ENCODE measurements at places on chromosomes 7 and 10.

- DNase-seq = no peak
These were observed 19.1 kb upstream of the GJD4 start for GRCh38 chr10:35585903-35586535.

- DNase-seq = no peak
These were observed 143.1 kb upstream of the LRRTM3 start for GRCh38 chr10:66782776-66783175.

DNA sequence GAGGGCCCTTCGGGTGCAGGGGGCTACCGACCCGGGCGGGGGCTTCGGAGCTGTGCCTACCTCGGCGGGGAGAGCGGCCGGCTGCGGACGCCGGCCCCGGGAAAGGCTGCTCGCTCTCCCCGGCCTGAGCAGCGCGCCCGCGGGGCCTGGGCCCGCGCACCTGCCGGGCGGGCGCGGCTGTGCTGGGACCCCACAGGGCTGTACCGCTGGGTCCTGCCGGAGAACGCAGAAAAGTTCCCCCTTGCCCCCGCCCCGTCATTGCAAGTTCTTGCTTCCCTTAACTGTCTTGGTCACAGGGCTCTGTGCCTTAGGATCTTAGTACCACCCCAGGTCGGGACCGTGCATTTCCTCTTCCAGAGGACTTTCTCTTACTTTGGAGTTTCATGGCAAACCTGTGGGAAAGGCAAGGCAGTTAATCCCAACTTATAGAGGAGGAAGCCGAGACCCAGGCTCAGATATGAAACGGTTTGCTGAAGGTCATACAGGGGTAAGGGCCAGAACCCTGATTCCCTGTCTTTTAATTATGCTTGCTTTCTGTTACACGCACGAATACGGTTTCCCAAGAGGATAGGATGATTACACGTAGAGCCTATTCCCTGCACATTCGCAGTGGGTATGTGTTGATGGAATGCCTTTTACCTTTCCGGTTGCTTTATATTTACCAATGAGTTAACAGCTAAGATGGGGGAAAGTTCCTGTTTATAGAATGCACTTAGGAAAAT lies 652 bp downstream of the PCGF5 start:
- DNase-seq = no peak

- DNase-seq = no peak
These were observed 75.3 kb upstream of the CC2D2B start for GRCh38 chr10:95832216-95833041.

DNA sequence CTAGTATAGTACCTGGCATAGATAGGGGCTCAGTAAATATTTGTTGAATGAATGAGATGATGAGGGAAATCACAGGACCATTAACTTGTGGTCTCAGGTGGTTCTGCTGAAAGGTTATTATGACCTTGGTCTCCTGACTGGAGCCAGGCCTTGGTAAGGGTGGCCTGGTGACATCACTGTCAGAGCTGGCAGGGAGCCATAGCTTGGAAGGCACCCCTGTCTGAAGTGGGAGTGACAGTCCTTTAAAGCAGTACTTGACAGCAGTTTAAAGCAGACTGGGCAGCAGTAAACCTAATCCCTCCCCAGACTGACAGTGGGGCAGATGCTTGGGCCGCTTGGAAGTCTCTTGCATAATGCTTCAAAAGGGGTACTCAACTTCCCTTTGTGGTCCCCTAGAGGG lies 13.4 kb downstream of the DPCD start:
- no peak for DNase-seq

DNA sequence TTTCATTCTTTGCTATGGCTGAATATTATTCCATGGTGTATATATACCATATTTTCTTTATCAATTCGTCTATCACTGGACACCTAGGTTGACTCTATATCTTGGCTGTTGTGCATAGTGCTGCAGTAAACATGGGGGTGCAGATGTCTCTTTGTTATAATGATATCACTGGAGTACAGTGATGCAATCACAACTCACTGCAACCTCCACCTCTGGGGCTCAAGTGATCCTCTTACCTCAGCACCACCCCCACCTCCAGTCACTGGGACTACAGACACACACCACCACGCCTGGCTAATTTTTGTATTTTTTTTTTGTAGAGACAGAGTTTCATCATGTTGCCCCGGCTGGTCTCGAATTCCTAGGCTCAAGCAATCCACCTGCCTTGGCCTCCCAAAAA lies 15.6 kb downstream of the KLHL7 start:
- no peak for DNase-seq

- no peak for DNase-seq
These were observed 82.9 kb upstream of the PDCD4 start for GRCh38 chr10:110788620-110789385.

GRCh38 chr10:83225781-83226180 lies 913.5 kb upstream of the GHITM start:
- DNase-seq = no peak

- DNase-seq = no peak
These were observed 134.4 kb downstream of the ITGA8 start for GRCh38 chr10:15585303-15585715.

DNA sequence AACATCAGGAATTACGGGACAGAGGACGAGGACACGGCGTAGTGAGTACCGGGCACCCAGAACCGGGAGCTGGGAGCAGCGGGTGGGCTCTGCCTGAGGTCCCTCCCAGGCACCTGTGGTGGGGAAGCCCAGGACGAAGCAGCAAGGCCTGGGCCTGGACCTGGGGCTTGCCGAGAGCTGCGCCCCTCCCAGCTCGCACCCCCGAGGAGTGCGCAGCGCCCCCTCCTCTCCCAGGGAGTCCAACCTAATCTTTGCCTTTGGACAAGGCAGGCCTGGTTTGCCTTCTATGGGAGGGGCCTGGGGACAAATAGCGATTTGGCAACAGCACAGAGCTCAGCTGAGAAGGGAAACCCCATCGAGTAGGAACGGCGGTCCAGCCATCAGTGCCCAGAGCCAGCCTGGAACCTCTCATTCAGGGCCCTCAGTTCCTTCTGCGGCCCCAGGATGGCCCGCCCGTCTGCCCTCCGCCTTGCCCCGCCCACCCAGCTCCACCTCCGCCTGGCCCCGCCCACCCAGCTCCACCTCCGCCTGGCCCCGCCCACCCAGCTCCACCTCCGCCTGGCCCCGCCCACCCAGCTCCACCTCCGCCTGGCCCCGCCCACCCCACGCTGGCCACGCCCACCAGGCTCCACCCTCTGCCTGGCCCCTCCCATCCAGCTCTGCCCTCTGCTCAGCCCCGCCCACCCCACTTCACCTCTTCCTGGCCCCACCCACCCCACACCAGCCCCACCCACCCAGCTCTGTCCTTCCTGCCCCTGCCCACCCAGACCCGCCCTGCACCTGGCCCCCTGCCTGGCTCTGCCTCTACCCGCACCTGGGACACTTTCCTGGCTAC lies 32.5 kb upstream of the KNDC1 start:
- no peak for DNase-seq

GRCh38 chr7:31327071-31327470 lies 13.5 kb downstream of the NEUROD6 start:
- no peak for DNase-seq

DNA sequence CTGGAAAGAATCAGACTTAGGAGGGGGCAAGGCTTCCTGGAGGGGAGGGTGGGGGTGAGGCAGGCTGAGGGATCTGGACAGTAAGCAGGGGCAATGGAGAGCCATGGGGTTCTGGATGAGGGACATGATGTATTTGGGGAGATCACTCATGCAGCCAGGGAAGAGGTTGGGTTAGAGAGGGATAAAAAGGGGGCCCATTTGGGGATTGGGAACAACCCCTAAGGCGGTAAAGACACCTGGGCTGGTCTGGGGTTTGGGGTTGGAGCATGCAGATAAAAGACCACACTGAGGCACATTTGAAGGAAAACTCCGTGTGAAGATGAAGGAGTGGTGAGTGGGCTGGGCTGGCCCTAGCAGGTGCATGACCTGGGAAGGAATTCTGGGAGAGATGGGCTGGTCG lies 30.8 kb downstream of the HIF1AN start:
- no peak for DNase-seq

GRCh38 chr7:30252885-30253795 lies 31.3 kb upstream of the ZNRF2 start:
- no peak for DNase-seq

DNA sequence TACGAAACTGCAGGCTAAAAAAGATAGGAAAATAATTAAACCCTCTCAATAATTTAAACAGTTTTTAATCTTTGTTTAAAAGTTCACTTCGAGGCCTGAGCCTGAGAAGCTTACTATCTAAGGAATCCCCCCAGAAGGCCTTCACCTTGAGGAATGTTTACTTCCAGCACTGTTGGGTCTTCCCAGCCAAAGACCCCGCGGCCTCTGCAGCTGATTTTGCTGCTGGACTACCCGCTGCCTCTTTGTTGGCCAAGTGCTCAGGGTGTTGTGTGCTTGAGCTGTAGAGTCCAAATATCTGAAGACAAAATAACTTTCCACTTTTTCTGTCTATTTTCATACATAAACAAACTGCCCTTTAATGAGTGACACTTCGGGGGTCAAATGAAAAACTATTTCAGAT lies 292.7 kb downstream of the GLRX3 start:
- no peak for DNase-seq

- no peak for DNase-seq
These were observed 5.4 kb downstream of the ABLIM1 start for GRCh38 chr10:114652402-114653368.

GRCh38 chr10:125782616-125783015 lies 7.0 kb upstream of the MMP21 start:
- DNase-seq = no peak

DNA sequence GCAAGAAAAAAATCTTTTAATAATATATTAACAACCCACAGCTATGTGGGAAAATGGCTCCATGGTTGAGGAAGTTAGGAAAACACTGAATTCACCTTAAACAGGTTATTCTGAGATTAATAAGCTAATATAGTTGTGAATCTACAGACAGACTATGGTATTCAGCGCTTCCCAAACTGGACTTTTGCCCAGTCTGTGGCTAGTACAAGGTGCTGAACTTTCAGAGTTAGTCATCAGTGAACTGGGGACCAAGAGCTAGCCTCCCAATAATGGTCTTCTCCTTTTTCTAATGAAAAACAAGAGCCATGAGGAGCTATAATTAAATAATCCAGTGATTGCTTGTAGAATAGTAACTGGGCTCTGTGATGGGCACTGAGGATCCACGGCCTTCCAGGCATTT lies 65.3 kb downstream of the FRMPD2 start:
- DNase-seq = no peak

- no peak for DNase-seq
These were observed 13.6 kb downstream of the CAMK2B start for GRCh38 chr7:44311561-44312495.

- DNase-seq = no peak
These were observed 95.4 kb downstream of the HIF1AN start for GRCh38 chr10:100631192-100631591.

DNA sequence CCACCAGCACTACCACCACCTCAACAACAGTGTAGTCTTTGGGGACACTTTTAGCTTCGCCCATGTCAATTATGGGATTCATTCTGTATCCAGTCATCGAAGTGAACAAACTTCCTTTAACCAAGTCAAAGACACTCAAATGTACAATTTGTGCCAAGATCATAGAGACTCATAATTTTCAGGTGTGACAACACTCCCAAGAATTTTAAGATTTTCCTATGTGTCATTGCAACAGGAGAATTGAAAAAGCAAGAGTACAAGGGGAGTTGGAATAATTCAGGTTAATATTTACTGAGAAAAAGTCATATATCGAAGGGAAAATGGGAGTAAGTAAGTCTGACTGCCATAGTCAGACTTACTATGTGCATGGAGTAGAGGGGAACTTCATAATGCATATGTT lies 26.2 kb downstream of the PON1 start:
- DNase-seq = no peak

- no peak for DNase-seq
These were observed 29.9 kb downstream of the EN2 start for GRCh38 chr7:155487509-155488482.

DNA sequence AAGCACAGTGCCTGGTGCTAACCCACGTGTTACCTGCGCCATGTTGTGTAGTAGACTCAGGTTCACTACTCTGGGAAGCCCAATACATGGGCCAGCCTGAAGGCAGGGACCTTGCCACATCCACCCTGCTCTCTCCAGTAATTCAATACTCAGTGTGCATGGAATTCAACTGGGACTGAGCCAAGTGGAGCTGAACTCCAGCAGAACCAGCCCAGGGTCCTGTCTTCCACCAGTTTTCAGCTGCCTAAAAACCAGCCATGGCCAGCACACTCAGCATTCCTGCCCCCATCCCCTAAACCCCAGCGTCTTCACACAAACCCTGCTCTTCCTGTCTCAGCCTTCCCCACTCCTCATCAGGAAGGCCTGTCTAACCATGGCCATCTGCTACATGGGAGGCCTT lies 15.4 kb downstream of the FGF8 start:
- no peak for DNase-seq

DNA sequence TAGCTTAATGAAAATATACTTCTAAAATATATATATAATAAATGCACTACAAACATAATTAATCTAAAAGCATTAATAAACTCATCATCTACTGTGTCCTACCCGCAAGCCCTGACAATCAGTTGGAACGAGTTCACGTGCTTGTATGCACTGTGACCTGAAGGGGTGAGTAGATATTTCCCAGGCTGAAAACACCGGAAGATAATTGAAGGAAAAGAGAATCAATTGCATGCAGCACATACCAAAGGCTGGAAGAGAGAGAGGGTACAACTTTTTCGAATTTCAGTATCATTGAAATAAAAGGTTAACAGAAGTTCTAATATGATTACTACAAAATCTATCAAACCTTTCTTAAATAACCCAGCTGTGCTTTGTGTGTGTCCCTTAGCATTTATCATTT lies 94.6 kb downstream of the SEMA3C start:
- no peak for DNase-seq

- DNase-seq = no peak
These were observed 61.1 kb downstream of the SLC29A4 start for GRCh38 chr7:5343884-5344283.

GRCh38 chr10:34622945-34623344 lies 192.2 kb downstream of the PARD3 start:
- no peak for DNase-seq

DNA sequence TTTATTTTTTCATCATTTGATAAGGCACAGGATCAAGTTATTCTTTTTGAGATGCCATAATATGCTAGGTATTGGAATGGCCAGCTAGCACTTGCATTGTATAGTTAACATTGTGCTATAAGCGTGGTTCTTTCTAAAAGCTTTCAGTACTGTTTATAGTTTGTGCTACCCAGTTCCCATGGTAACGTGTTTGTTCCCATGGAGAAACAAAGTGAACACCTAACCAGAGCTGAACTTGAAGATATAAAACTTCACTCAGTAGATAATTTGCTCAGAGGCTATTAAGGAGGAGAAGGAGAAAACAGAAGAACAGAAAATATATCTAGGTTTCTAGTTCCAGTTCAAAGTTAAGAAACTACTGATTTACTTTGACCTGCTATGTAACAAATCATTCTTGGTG lies 23.6 kb upstream of the ITGB8 start:
- DNase-seq = no peak

DNA sequence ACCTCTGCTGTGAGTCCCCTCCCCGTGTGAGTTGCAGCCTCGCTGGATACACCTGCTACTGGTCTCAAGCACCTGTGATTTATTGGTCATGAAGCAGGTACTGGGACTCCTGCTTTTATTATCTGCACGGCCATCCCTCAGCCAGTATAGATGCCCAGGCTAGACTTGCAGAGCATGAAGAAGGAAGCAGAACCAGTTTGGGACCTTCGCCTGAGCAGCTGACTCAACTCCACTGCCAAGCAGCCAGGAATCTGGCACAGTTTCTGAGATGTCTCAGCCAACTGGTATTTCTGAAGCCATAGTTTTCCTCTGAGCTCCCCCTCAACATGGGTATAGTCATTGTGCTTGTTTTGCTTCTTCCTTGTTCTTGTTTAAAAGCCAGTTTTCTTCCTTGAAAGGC lies 28.0 kb upstream of the SLC39A12 start:
- DNase-seq = no peak

All from stimulated activated CD8-positive, alpha-beta memory T cell treated with anti-CD3 and anti-CD28 coated beads, Interleukin-4, amount 100 ng/mL, for 1 hour (primary cell).